ENCODE measurements at places on chromosomes 7 and 10. TPM values are rescaled to one million over a fixed set of nuclear protein-coding genes. Genes with fewer than 3 reads are reported as not detected.

The MSMB gene
- total RNA-seq = not detected

The TFEC gene
- not detected for total RNA-seq

The ACTL6B gene
- total RNA-seq = not detected

The SPDYE8 gene
- total RNA-seq = not detected

The NPC1L1 gene
- not detected for total RNA-seq

The MET gene
- total RNA-seq = not detected

The TCAF2 gene
- 29.6 TPM for total RNA-seq

GRCh38 chr7:116863936-116864500 lies 1.6 kb downstream of the CAPZA2 start:
- H3K4me1 ChIP-seq = peaks cover 23% of the 10 kb centered on the region
- no peaks in the 10 kb centered on the region for H3K27me3 ChIP-seq
- no peak overlapping the region for H3K27ac ChIP-seq
- H3K4me3 ChIP-seq = peak overlapping the region; percentile 79

DNA sequence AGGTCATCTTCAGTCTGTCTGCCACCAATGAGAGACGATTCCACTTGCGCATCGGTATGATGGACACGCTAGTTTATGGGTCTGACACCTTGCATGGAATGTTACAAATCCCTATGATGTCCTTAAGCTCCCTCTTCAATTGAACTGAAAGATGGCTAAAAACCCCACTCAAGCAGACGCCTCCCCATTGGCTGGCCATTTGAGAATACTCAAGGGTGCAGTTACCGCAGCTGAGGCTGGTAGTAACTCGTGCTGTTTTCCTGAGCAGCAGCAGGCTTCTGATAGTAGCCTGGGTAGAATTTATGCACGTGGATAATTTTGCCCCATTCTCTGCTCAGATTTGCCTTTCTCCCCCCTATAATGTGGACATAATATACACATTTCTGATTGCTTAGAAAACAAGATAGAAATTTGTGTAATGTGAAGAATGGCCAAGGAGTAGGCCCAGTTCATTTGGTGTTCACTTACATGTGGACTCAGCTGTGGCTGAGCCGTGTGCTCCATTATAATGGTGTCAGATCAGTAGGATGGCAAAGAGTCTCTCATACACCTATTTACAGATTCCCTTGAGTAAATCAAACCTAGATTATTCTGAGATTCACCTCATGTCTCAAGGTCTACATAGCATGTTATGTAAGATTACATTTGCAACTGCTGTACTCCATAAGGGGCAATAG lies 142.8 kb downstream of the HIBADH start:
- H3K4me1 ChIP-seq = no peaks in the 10 kb centered on the region
- peaks cover 3% of the 10 kb centered on the region for H3K36me3 ChIP-seq

DNA sequence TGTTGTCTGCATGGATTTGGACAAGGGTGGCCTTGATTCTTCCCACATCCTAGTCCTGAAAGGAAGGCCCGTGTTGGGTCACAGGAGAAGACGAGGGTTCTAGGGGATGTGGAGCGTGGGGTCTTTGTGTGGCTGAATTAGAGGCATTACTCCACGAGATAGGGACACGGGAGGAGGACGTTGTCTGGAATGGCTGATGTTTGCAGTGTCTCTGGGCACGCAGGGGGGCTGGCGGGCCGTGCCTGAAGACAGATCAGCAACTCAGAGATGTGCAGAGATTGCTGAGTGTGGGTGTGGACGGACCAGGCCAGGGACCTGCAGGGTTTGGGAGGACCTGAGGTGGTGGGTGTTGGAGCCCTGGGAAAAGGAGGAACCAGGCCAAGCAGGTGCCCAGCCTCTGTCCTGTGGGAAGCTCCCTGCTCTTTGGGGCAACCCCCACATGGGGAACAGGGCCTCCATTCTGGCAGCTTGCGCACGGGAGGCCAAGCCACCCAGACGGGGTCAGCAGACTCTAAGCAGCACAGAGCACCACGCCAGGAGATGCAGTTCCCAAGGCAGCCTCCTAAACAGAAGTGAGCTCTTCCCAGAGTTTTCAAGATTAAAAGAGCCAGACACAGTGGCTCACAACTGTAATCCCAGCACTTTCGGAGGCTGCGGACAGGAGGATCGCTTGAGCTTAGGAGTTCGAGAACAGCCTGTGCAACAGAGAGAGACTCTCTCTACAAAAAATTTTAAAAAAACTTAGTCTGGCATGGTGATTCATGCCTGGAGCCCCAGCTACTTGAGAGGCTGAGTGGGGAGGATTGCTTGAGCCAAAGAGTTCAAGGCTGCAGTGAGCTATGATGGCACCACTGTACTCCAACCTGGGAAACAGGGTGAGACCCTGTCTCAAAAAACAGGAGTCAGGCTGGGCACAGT lies 71.0 kb upstream of the GTF2I start:
- no peaks in the 10 kb centered on the region for H3K4me1 ChIP-seq
- H3K27me3 ChIP-seq = no peaks in the 10 kb centered on the region
- DNase-seq = no peak
- no peak overlapping the region for H3K27ac ChIP-seq
- H3K36me3 ChIP-seq = no peaks in the 10 kb centered on the region

- no peak overlapping the region for H3K4me3 ChIP-seq
- H3K36me3 ChIP-seq = no peaks in the 10 kb centered on the region
- peaks cover 48% of the 10 kb centered on the region for H3K4me1 ChIP-seq
- DNase-seq = no peak
- H3K27me3 ChIP-seq = no peaks in the 10 kb centered on the region
Observed at GRCh38 chr10:132614431-132615340, 77.1 kb downstream of the INPP5A start.

DNA sequence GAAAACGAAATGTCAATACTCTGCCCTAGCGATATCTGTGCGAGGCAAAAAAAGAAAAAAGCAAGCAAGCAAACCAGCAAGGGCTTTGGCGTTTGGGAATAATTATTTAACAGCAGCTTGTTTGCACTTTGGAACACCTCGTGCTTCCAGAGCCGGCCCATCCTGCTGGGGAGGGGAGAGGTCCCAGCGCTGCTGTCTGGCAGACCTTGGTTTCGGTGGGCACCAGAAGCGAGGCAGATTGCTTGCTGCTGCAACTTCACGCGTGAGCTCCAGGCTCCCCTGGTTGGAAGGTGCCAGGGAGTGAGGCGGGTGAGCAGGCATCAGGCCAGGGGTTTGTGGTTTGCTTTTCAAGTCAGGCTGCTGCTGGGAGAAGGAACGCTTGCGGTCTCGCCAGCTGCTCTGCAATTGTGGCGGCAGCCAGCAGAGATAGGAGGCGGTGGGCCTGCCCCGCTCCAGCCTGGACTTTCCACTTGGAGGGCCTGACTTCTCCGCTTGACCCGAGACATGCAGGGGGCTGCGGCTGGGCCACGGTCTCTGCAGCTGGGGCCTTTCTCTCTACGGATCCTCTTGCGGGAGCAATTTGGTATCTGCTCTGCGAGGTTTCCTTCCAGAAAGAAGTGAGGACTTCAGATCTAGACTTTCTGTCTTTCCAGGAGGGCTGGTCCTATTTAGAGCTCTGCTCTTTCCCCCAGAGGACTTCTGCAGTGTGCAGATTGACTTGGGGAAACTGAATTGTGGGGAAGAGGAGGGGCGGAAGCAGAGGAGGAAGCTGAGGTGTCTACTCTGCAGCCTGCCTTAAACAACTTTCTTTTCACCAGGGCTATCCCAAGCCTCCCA lies 131.4 kb downstream of the PRPF18 start:
- H3K27me3 ChIP-seq = no peaks in the 10 kb centered on the region
- no peaks in the 10 kb centered on the region for H3K36me3 ChIP-seq
- peaks cover 18% of the 10 kb centered on the region for H3K4me1 ChIP-seq
- peak overlapping the region; percentile 46 for H3K4me3 ChIP-seq
- peak; percentile 54 for DNase-seq

DNA sequence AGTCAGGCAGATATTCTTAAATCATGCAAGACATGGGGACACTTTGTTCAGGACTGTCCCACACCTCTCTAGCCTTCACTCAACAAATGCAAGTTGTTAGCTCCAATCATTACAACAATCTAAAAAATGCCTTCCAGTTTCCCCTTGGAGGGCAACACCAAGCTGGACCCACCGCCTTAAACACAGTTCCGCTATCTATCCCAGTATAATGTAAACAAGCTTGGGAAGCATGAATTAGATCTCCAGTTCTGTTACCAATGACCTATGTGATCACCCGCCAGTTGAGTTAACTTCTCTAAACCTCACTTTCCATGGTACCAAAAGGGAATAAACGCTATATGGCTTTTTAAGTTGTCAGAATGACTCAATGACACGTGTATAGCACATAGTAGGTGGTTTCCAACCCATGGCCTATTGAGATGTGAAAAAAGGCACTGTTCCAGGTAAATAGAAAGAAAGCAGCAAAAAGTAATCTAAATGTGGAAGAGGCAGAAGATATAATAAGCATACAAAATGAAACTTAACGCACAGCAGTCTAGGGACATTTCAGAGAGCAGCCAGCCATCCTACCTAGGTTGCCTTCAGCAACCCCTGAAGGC lies 2.4 kb upstream of the REEP3 start:
- H3K4me1 ChIP-seq = peaks cover 24% of the 10 kb centered on the region
- DNase-seq = no peak
- H3K27ac ChIP-seq = no peak overlapping the region
- H3K27me3 ChIP-seq = no peaks in the 10 kb centered on the region

DNA sequence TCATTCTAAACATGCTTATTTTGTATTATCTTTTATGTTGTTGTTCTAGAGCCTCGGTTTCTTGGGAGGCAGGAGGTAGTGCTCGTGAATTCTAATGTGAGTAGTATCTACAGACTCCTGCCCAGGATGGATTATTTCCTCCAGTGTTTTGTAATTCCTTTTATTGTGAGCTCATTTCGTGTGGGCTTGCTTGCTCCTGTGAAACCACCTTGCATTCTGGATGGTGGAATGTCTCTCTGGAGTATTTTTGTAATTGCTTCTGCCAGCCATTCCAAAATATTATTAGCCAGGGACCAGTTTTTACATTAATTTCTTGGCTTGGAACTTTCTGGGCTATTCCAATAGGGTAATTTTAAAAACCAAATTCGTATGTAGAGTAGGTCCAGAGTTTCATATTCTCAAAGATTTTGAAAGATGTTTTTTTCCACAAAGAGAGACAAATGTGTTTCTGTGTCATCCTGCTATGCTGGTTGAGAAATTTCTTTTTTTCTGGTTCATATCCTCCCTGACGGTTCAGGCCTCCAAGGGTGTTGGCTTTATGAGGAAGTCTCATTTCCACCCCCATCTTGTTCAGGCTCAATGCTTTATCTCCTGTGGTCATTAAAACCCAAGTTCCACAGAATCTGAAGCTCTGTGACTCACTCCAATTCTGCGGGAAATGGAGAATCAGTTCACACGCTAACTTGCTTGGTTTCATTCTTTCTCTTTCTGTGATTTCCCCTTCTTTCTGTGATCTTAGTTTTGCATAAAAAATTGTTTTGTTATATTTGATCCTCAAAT lies 41.7 kb upstream of the CALD1 start:
- DNase-seq = no peak
- H3K27me3 ChIP-seq = no peaks in the 10 kb centered on the region
- H3K4me1 ChIP-seq = no peaks in the 10 kb centered on the region
- H3K27ac ChIP-seq = no peak overlapping the region
- H3K36me3 ChIP-seq = no peaks in the 10 kb centered on the region
- H3K4me3 ChIP-seq = no peak overlapping the region

DNA sequence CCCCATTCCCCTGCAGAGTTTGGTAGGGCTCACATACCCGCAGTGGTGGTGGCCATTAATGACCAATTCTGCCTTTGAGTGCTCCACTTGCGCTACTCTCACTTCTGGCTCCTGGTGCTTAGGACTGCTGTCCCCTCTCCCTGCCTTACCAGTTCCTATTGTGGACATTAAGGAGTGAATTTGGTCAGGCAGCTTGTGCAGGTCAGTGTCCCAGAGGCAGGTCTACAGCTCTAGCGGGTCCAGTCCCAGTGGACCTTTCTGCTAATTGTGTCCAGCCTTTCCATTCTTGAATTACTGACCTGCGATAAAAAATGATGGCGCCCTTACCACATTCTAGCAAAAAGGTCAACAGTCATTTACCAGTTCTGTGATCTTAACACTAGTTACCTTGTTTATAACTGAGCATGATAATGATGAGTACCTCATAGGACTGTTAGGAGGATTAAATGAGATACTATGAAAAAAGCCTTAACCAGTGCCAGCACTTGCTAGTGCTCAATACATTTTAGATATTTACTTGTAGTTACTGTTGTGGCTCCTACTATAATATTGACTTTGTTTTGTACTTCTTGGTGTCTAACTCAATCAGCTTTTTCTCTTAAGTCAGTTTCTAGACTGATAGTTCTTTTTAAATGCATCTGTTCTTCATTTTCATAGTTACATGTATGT lies 14.1 kb downstream of the ST7 start:
- no peaks in the 10 kb centered on the region for H3K36me3 ChIP-seq
- no peaks in the 10 kb centered on the region for H3K4me1 ChIP-seq
- no peaks in the 10 kb centered on the region for H3K27me3 ChIP-seq
- DNase-seq = no peak

All from CD4-positive, alpha-beta T cell (primary cell).